Activated T-helper 1 cell treated with anti-CD3 and anti-CD28 coated beads, Interleukin-12 subunit alpha, Interleukin-12 subunit beta, Interleukin-2, Interleukin-4 antibody, amounts not matched to agents 30 ng/mL and 10 ng/mL and 1 ng/mL, durations not matched to agents 14 hours and 24 hours and 36 hours (primary cell): ENCODE measurements at places on chromosomes 7 and 10. TPM values are rescaled to one million over a fixed set of nuclear protein-coding genes. Genes with fewer than 3 reads are reported as not detected.

Gene TCF7L2
- total RNA-seq: 0.32 and 0.36 TPM in 2 replicates

Gene ATP5MK
- 480 and 483 TPM in 2 replicates for total RNA-seq

Gene PPP1R3A
- total RNA-seq: not detected in 2 replicates

Gene ZNF485
- 5.7 and 6.6 TPM in 2 replicates for total RNA-seq

Gene NANOS1
- 0.73 and 1.0 TPM in 2 replicates for total RNA-seq

GRCh38 chr7:27129729-27130539, 623 bp downstream of the HOXA4 start:
- no peak for DNase-seq

DNA sequence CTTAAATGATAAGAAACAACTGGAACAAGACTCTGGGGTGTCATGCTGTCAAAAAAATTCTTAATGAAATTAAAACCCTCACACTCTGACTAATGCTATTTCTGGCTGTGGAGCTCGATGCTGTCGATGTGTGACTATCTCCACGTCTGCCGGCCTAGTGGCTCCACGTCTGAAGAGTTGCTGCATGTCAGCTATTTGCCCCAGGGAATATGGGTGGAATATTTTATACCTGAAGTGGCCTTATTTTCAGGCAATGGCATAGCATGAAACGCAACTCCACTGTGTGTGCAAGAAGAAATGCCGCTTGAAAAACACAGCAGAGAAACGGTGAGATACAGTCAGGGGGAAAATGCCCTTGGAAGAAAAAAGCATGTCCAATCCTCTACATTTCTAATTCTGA, 50.9 kb upstream of the MGMT start:
- DNase-seq: no peak

GRCh38 chr7:46651070-46651469, 730.0 kb upstream of the IGFBP3 start:
- DNase-seq: no peak

- no peak for DNase-seq
Observed at GRCh38 chr7:157722137-157723060, 385.6 kb downstream of the DNAJB6 start.

GRCh38 chr7:158176561-158177173, 411.0 kb downstream of the PTPRN2 start:
- DNase-seq: no peak

GRCh38 chr7:124765401-124766352, at the start of gene GPR37:
Gene GPR37, minus strand, starts transcription at chr7:124765792. Its CDS starts 816 bp downstream, at chr7:124764976.
- DNase-seq: peak; percentile 11

GRCh38 chr10:62742536-62743061, 61.9 kb upstream of the ADO start:
- DNase-seq: no peak

- DNase-seq: no peak
Observed at GRCh38 chr7:120741371-120742042, 116.4 kb downstream of the TSPAN12 start.

- no peak for DNase-seq
Observed at GRCh38 chr10:125559210-125559609, 123.8 kb downstream of the TEX36 start.

- DNase-seq: no peak
Observed at GRCh38 chr10:130463104-130463875, 327.1 kb downstream of the GLRX3 start.

GRCh38 chr7:105218215-105218614, 170.5 kb downstream of the SRPK2 start:
- no peak for DNase-seq

DNA sequence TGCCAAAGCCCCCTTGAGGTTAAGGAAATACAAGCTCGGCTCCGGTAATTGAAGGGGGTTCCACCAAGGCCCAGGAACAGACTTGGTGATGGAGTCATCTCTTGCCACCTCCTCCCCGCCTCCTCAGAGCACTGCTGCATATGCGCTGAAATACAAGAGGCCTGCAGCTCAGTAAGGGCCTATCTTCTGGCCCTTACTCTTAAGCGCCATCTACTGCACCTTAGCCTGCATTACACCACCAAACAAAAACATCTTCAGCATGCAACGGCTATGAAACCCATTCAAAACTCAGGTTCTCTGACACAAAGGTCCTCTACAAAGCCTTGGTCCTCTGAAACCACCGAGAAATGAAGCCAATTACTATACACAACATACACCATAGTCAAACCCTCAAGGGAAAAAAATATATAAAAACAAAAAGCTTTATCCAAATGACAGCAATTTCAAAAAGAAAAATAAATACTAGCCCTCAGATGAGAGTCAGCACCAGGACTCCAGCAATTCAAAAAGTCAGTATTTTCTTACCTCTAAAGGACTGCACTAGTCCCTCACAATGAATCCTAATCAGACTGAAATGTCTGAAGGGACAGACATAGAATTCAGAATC, 176.8 kb upstream of the TBX20 start:
- no peak for DNase-seq

DNA sequence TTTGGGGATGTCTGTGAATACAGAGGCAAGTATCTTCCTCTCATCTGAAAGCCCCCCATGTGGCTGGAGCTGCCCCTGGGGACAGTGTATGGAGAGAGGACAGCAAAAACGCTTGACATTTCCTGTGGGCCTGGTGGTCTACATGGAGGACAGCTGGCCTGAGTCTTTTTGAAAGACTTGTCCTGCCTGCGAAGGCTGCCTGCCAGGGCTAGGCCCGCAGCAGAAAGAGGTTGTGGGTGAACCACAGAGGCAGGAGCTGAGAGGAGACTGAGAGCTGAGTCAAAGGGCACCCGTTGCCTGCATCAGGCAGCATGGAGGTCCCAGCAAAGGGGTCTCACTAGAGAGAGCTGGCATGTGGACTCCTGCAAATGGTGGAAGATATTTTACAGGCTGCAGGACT, 66.4 kb downstream of the KAT6B start:
- no peak for DNase-seq

DNA sequence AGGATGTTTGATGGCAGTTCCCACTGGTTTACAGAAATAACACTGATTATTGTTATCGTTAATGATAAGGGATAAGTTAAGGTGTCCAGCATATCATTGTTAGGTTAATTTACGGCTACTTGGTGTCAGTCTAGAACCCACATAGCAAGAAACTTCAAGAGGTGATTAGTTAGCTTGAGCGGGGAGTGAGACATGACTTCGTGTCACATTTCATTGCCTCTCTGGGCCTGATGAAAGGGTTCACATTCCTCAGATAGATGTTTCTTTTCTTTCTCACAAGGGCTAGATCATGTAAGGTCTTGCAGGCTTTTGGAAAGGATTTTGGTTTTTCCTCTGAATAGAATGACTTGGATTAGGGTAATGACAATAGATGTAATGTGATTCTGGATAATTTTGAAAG, 26.7 kb downstream of the WAC start:
- no peak for DNase-seq

DNA sequence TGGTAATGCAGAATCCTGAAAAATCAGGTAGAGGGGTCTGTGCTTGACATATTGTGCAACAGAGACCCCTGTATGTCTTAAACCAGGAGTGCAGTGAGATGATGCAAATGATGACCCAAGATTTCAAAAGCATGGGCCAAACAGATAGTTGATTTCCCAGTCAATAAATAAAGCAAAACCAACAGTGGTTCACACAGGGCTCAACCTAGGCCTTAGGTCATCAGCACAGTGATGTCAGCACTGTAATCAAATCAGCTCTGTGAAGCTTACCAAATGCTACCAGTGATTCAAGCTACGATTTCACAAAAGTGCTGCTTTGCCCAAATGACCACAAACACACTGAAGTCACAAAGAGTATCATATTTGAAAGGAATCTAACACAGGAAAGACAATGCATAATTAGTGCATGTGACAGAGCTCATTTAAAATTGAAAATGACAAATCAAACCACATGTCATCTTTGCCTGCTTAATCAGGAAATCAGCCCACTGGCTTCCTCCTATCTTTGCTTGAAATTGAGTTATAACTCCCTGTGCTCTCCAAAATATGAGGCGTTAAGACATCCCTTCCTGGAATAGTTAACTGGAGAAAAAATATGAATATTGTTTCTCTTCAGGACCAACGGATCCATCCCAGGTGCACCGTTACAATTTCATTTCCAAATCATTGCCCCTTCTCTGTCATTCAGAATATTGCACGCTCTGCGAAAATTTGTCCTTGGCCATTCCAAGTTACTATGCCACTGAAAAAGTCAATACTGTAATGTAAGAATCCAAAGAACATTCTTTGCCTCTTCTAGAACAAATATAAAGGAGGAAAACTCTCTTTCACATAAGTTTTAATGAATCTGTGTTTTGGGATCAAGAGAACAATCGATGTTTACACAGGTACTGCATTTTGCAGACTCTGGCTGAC, 41.9 kb upstream of the ASL start:
- DNase-seq: no peak

GRCh38 chr10:73916761-73917470, 6.0 kb downstream of the PLAU start:
- DNase-seq: no peak

DNA sequence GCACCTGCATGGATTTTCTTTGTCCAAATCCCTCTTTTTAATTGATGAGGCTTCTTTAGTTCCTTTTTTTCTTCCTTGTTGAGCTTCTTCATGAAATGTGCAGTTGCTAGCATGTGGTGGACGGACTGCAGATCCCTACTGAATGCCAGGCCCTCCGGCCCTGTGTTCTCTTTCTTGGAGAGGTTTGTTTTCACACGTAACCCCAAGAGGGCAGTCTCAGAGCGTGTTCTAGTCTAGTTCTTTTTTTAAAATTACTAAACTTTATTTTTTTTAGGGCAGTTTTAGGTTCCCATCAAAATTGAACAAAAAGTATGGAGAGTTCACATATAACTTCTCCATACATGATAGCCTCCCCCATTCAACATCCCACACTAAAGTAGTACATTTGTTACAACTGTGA, 190.0 kb downstream of the CFTR start:
- DNase-seq: no peak
